ENCODE measurements at places on chromosomes 7 and 10.

DNA sequence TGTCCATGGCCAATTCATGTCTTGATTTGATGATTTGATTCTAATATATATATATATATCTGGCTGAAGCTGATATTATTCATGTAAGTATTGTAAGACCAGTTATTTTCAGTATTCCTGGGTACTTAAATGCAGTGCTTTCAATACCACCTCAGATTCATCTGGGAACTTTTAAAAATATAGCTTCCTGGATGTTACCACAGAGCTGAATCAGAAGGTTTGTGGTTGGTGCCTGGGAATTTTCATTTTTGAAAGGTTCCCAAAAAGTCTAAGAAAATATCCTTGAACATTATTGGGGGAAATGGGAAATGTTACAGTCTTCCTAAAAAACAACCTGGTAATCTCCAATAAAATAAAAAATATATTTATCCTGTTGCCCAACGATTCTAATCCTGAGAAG, 10.7 kb upstream of the PPP3CB start:
- no peaks in the 10 kb centered on the region for H3K27me3 ChIP-seq
- peaks cover 4% of the 10 kb centered on the region for H3K4me1 ChIP-seq
- H3K36me3 ChIP-seq, result peaks cover 19% of the 10 kb centered on the region
- H3K4me3 ChIP-seq, result no peak overlapping the region
- DNase-seq, result no peak

GRCh38 chr10:127216786-127217185, 20.4 kb upstream of the INSYN2A start:
- no peak overlapping the region for H3K27ac ChIP-seq
- H3K4me3 ChIP-seq, result no peak overlapping the region
- no peaks in the 10 kb centered on the region for H3K4me1 ChIP-seq
- DNase-seq, result no peak
- H3K36me3 ChIP-seq, result no peaks in the 10 kb centered on the region

DNA sequence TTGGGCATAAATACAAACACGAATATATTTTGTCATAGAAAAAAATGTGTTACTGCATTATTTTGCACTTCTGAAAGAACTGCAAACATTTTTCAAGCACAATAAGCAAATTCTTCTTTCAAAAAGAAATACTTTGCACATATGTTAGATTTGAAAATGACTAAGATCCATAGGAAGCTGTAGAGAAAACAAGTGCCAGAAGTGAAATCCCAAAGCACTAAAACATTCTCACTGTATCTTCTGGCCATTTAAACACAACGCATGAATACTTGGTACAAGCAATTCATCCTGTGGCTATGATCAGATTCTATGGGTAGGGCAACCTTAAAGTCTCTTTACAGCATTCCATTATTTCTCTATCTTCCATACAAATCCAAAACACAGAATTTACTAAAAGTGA, 225.4 kb upstream of the IMMP2L start:
- no peak for DNase-seq
- no peak overlapping the region for H3K27ac ChIP-seq
- no peaks in the 10 kb centered on the region for H3K4me1 ChIP-seq
- H3K27me3 ChIP-seq, result no peaks in the 10 kb centered on the region
- no peak overlapping the region for H3K4me3 ChIP-seq
- H3K36me3 ChIP-seq, result no peaks in the 10 kb centered on the region

GRCh38 chr7:4816419-4817080, 41.1 kb downstream of the AP5Z1 start:
- H3K27me3 ChIP-seq, result no peaks in the 10 kb centered on the region
- DNase-seq, result no peak
- no peak overlapping the region for H3K27ac ChIP-seq
- H3K36me3 ChIP-seq, result no peaks in the 10 kb centered on the region

DNA sequence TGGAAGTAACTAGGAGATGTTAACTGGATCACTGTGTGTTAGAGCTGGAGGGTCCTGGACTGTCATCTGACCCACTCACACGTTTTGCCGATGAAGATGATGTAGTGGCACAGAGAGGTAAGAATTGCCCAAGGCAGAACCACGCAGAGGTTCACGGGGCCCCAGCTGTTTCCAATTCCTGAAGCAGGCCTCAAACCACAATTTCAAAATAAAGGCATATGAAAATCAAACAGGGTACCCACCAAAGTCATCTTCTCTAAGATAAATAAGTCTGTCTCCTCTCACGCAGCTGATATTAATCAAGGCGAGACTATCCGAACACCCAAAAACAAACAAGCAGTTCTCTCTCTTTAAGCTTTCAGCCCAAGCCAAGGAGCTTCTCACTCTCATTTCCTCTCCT, 113.3 kb upstream of the JCAD start:
- peaks cover 8% of the 10 kb centered on the region for H3K27me3 ChIP-seq
- no peak overlapping the region for H3K27ac ChIP-seq
- no peaks in the 10 kb centered on the region for H3K36me3 ChIP-seq
- DNase-seq, result no peak
- no peak overlapping the region for H3K4me3 ChIP-seq
- no peaks in the 10 kb centered on the region for H3K4me1 ChIP-seq

DNA sequence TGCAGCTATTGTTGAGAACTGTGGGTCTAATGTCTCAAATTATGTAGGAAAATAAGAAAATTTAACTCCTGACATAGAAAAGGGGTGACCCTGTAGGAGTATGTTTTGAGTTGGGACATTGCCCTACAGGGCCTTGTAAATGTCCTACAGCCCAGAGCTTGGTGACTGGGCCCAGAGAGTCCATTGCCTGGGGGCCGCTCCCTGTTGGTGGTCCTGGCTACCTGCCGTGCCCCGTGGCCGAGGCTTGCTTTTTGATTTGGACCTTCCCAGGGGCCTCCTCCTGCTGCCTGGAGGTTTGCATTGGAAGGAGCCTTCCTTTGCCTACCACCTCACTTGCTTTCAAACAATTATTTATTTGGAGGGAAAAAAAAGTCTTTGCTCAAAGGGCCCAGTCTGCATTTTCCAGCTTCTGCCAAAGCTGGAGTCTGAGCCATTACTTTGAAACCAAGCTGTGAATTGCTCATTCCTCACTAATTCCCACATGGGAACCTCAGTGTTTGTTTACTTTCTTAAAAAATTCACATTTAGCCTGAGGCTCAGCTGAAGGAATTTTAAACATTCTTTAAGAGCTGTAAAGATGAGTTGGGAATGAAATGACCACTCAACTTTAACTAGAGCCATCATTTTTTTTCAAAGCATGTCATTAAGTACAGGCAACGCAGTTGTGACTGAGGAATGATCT, 355.0 kb downstream of the GLRX3 start:
- no peak overlapping the region for H3K4me3 ChIP-seq
- H3K27ac ChIP-seq, result no peak overlapping the region
- H3K4me1 ChIP-seq, result no peaks in the 10 kb centered on the region
- no peaks in the 10 kb centered on the region for H3K36me3 ChIP-seq

GRCh38 chr10:132360766-132361447, 28.9 kb downstream of the LRRC27 start:
- H3K27me3 ChIP-seq, result no peaks in the 10 kb centered on the region
- H3K36me3 ChIP-seq, result peaks cover 3% of the 10 kb centered on the region
- H3K4me1 ChIP-seq, result no peaks in the 10 kb centered on the region
- no peak overlapping the region for H3K27ac ChIP-seq
- no peak overlapping the region for H3K4me3 ChIP-seq

GRCh38 chr7:154960063-154960790, 42.7 kb downstream of the PAXIP1 start:
- H3K4me1 ChIP-seq, result no peaks in the 10 kb centered on the region
- no peak overlapping the region for H3K4me3 ChIP-seq
- no peak overlapping the region for H3K27ac ChIP-seq

Measured in T-cell (primary cell).